Stimulated activated CD4-positive, alpha-beta T cell treated with anti-CD3 and anti-CD28 coated beads, Interleukin-15, amount 100 ng/mL, for 1 hour (primary cell): ENCODE measurements at places on chromosomes 11 and 22.

GRCh38 chr22:45009606-45010531 is at the start of gene PHF21B:
Gene PHF21B (minus strand): TSS chr22:45010005. CDS start chr22:45009549, 456 bp downstream.
- no peak for DNase-seq

DNA sequence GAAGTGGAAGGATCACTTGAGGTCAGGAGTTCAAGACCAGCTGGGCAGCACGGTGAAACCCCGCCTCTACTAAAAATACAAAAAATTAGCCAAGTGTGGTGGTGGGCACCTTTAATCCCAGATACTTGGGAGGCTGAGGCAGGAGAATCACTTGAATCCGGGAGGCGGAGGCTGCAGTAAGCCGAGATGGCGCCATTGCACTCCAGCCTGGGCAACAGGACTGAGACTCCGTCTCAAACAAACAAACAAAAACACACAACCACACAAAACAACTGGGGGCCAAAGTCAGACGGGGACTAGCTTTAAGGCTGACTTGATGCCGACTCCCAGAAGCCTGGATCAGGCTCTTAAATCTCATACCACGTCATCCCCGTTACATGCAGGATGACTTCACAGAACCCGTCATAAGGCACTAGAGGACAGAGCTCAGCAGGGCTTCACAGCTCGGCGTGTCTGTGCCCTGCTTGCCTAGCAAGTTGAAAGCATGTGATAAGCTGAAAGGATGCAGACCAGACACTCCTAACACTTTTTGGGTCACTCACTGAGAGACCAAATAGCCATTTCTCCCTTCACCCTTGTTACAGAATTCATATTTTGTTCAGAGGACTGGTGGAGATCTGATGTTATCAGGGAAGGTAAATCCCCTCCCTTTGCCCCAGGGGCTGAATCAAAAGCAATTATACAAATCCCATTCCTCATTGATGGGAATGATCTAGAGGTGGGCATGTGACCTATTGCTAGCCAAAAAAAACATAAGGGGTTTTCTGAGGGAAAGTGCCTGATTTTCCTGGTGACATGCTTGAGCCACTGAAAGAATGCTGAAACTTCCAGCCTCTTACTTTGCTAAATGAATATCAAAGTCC is 65.4 kb downstream of the GAB2 start:
- no peak for DNase-seq

GRCh38 chr11:113664069-113664980 is 41.8 kb downstream of the TMPRSS5 start:
- DNase-seq, result no peak

DNA sequence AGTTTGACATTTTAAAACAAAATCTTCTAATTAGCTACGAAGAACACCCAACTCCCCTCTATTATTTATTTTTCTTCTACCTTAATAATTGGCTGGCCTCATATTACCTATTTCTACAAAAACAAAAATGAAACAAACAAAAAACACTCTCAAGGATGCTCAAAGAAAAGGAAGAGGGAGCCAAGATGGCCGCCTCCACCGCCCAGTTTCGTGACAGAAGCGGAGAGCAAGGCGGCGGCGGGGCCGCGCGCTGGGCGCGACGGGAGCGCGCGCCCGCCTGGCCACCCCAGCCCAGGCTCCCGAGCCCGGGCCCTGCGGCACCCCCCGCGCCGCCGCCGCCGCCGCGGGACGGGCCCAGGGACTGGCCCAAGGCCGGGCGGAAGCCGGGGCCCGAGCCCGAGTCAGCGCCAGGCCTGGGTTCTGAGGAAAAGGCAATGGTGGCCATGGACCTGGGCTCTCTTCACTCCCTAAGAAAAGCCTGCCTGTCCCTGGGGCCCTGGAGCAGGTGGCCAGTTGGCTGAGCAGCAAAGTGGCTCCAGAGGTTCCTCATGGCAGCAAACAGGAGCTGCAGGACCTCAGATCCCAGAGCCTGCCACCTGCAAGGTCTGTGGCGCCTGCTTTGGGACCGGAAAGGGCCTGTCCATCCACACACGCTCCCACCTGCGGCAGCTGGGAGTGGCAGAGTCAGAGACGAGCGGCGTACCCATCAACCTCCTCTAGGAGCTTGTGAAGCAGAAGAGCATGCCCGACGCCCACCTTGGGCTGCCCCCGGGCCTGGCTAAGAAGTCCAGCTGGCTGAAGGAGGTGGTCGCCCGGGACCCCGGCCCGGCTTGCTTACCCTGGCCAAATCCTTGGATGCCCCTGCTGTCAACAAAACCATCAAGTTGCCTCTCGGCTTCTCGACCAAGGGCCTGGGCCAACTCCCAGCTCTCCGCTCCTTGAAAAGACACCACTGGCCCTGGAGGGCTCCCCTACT is 543.2 kb upstream of the CCDC179 start:
- no peak for DNase-seq

DNA sequence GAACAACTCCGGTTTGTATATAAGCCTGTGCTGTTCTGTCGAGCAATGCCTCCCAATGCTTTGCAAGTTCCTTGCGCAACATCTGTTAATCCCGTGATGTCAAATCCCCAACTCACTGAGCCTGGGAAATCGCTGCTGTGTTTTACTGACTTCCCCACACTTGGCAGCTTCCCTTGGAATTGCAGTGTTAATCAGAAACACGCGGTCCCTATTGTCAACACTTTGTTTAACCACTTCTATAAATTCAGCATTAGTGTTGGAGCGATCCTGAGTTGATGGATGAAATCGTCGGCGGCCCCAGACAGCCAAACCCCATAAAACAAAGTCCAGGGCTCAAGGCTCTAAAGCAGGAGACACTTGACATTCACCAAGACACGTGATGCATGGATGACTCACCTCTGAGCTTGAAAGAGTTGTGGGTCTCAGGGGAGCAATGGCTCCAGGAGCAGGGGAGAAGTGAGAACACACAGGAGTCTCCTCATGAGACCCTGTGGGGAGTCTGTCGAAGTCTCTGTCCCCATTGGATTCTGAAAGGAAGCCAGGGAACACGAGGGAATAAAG is 555.3 kb downstream of the MIAT start:
- no peak for DNase-seq

DNA sequence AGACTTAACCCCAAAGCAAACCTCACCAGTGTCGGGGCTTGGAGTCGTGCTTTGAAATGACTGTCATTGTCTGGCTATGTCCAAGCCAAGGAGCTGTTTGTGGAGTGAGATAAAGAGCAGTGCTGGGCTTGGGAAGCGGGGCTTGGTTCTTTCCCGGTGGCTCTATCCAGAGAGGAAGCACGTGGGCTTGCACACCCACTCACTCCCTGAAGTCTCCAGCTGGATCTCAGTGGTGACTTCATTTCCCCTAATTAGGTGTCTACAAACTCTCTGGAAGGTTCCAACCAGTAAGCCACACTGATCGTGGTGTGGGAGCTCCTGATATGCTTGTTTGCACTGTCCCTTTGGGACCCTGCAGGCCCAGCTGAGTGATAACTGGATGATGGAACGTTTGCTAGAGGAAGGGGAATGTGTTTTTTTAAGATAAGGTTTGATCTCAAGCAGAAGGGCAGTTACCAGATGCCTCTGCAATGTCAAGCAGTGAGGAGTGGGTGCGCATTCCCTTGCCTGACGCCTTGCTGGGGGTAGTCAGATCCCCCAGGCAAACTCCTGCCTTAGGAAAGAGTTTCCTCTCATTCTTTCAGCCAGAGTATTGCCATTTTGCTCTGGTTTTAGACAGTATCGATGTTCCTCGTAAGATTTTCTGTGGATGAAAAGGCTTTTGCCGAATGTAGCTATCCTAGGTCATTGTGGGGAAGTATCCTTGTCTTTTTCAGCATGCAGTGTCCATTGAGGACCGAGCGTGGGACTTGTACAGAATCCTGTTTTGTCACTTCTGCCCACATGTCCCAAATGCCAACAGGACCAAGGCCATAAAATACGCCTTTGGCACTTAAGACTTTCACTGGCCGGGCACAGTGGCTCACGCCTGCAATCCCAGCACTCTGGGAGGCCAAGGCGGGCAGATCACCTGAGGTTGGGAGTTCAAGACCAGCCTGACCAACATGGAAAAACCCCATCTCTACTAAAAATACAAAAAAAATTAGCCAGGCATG is 90.9 kb downstream of the MICAL2 start:
- DNase-seq, result no peak

GRCh38 chr11:1308743-1309497 is 512 bp downstream of the TOLLIP start:
- DNase-seq, result no peak

DNA sequence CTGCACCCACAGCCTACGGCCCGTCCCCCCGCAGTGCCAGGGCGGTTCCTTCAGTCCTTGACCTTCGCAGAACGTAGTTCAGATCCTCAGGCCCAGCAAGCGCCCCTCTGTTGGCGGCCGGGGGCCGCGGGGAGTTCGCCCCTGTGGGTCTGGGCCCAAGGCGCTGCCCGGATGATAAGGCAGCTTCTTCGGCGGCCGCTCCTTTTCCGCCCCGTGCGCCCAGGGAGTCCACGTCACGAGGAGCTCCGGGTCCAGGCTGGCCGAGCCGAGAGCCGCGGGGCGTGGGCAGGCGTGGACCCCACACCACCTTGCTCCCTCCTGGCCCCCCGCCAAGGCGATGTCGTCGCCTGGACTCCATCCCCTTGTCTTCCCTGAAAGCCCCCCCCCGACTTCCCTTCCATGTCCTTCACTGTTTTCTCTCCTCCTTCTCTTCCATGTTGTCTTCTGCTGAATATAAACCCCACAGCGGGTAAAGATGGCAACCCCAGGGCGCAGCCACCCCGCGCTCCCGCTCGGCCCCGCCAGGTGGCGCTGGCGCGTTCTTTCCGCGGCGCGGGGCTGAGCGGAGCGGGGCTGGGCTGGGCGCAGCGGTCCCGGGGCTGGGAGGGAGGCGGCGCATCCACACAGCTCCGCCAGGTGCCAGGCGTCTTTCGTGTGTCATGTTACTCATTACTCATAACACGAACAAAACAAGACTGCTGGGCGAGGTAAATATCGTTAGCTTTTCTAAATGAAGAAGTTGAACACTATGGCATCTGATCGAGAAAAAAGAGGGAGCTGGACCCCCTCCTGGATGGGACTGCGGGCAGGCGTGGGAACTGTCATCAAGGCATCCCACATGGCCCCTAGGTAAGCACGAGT is 321.0 kb downstream of the NTM start:
- no peak for DNase-seq

GRCh38 chr11:102453302-102453695 is 734 bp upstream of the TMEM123 start:
- DNase-seq, result no peak

- DNase-seq, result no peak
Measured at GRCh38 chr11:45927332-45927683, 4.9 kb downstream of the LARGE2 start.

- DNase-seq, result no peak
Measured at GRCh38 chr11:92611157-92611556, 358.3 kb upstream of the MTNR1B start.

DNA sequence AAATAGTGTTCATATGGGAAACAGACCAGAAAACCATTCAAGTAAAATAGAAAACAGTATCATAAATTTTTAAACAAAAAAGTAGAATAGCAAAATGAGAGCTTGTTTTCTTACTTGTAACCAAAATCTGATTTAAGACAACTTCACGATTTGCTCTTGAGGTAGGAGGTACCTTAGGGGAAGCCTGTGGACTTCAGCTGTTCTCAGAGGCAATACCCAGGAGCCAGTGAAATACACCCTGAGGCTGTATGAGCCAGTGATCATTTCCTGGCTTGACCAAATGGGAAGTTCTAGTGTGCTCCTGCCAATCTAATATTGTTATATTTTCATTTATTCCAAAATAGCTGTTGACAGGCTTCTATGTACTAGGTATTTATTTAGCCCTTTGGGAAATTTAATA is 104.8 kb downstream of the ARHGAP42 start:
- no peak for DNase-seq

- DNase-seq, result no peak
Measured at GRCh38 chr22:36874736-36875135, 13.9 kb downstream of the NCF4 start.

DNA sequence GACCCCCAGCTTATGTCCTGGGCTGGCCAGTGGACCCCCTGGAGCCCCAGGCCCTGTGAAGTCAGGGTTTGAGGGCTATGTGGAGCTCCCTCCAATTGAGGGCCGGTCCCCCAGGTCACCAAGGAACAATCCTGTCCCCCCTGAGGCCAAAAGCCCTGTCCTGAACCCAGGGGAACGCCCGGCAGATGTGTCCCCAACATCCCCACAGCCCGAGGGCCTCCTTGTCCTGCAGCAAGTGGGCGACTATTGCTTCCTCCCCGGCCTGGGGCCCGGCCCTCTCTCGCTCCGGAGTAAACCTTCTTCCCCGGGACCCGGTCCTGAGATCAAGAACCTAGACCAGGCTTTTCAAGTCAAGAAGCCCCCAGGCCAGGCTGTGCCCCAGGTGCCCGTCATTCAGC is 24.6 kb downstream of the CSF2RB start:
- DNase-seq, result no peak

DNA sequence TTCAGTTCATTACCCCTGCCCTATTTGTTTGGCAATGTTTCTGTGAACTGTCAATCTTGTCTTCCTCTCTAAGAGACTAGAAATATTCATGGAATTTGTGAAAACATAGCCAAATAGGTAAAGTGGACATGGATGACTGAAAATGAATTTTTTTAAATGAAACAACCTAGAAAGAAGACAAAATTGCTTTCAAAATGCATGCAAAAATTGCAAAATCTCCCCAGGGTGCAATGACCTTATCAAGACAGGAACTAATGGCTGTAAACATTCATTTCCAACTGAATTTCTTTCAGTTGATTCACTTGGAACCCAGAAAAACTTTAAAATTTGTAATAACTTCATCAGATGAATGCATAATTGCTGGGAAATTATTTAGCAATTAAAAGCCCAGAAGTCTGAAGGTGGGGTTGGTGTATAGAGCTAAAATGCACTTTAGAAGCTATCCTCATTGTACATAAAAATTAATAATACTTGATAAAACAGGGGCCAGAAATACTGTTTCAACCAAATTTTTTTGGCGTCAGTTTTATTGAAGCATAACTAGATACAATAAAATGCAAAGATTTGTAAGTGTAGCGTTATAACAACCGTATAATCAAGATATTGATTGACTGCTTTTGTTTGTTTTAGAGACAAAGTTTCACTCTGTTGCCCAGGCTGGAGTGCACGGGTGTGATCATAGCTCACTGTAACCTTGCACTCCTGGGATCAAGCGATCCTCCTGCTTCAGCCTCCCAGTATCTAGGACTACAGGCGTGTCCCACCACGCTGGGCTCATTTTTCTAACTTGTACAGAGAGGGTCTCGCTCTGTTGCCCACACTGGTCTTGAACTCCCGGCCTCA is 27.6 kb upstream of the SLC35C1 start:
- DNase-seq, result no peak

GRCh38 chr11:121463689-121464335 is 11.0 kb upstream of the SORL1-AS1 start:
- no peak for DNase-seq

GRCh38 chr11:93734427-93735222 is 6.7 kb downstream of the TAF1D start:
- DNase-seq, result no peak

DNA sequence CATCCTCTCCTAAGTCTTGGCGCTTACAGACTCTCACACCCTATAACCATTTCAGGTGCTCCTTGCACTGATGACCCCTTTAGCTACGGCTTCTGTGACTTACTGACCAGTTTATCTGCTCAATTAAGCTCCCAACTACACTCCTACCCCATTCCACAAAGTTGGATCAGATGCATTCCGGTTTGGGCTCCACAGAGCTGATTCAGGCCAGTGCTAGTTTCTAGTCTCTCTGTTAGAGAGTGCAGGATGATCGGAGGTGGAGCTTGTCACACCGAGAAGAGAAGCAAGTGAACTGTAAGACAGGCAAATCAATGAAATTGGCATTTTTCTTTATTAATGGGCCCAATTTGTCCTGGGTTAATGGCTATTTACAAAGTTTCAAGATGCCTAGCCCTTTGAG is 436.8 kb upstream of the CADM1 start:
- DNase-seq, result no peak

- no peak for DNase-seq
Measured at GRCh38 chr11:13956988-13957387, 5.5 kb upstream of the SPON1 start.
